ENCODE measurements at places on chromosomes 12 and 14.
A peak's percentile ranks its signal among the peaks of the same experiment; 100 is the strongest.

GRCh38 chr12:14576896-14577295 is 9.2 kb upstream of the PLBD1 start:
- no peak for DNase-seq

DNA sequence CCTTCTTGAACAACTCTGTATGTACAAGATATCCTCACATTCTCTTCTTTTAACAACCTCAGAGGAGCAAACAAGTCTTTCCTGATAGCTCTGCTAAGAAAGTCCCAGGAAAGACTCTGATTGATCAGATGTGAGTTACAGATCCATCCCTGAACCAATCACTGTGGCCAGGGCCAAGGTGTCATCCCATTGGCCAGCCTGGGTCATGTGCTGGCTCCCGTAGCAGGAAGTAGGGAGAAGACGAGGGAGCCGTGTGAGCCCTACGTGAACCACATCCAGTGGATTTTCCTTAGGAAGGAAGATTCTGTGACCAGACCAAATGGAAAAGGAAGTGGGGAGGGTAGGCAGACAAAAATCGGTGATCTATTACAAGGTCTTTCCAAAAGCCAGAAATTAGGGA is 5.6 kb downstream of the P2RX7 start:
- no peak for DNase-seq

- DNase-seq: no peak
Observed at GRCh38 chr14:69811227-69811867, 14.3 kb upstream of the SLC10A1 start.

- no peak for DNase-seq
Observed at GRCh38 chr12:31248337-31248736, 77.6 kb downstream of the SINHCAF start.

- DNase-seq: no peak
Observed at GRCh38 chr12:14510574-14510973, 57.1 kb downstream of the PLBD1 start.

DNA sequence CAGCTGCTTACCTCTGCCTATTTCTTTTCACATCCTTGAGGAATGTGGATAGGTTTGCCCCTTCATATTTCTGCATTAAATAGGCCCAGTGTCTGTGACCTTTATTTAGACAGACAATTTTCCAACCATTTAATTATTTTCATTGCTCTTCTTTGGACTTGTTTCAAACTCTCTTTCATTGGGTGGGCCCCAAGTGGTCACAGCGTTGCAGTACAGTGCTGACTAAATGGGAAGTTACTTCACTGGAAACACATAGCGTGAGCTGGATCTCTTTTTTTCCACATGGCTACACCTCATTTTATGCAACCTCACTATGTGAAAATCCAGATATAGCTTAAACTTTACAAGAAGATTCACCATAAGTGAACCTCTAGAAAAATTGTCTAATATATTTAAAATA is 438.9 kb downstream of the ADAMTS20 start:
- DNase-seq: no peak

DNA sequence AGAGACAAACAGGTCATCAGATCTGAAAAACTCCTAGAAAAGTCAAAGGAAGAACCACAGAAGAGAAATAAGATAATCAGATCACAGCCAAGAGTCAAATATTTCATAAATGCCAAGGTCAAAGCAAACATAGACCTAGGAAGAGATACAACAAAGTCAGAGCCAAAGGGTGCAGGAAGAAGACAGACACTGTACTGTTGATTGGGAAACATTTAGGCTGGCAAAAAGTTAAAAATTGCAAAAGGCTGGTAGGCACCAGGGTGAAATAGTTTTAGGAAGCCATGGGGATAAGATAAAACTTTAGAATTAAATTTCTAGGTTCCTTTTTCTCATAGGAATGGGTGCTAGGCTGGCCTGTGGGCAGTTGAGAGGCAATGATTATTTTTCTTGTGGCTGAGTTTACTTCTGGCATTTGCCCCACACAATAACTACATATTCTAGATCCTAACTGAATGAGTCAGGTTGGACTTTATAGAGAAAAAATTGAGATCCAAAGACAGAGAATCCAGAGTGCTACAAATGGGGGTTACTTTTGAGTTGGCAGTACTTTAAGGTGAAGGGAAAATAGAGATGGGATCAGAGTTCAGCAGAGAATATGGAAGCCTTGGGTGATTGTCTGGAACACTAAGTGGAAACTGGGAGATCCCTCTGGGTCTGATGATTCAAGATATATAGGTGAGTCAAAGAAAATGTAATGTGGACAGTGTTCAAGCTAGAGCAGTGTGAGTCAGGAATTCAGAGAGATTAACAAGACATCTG is 215.5 kb downstream of the C12orf50 start:
- no peak for DNase-seq

GRCh38 chr14:101182476-101182875 is 279.0 kb upstream of the RTL1 start:
- DNase-seq: peak; percentile 3

DNA sequence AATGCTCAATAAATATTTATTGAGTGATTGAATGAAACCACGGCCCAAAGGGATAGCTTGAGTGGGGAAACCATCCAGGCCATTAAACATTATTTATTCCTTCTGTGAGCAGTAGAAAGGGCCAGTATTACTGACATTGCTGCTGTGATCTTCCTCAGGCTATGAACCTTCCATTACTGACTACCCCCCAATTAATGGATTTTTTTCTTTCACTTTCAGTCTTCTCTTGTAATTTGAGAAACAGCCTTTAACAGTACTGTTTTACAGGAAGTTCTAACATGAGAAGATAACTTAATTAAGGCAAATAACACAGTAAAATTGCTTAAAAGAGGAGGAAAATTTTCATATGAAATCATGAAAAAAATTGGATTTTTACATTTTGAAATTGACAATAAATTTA is 629.5 kb downstream of the TRHDE start:
- no peak for DNase-seq

GRCh38 chr12:1949771-1950470 is 31.5 kb upstream of the CACNA2D4 start:
- DNase-seq: no peak

DNA sequence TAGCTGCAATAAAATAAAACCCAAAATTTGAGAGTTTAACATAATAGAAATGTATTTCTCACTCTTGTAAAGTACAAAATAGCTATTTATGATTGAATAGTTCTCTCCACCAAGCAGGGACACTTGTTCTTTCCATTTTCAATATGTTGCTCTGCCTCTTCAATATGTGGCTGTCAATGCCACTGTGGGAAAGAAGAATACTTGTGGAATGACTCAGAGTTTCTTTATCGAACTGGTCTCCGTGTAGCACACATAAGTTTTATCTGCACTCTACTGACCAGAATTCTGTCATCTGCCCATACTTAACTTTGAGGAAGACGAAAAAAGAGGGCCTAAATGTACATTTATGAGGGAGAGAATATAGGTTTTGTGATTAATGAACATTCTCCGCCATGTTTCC is 256.9 kb downstream of the ATXN7L3B start:
- no peak for DNase-seq

DNA sequence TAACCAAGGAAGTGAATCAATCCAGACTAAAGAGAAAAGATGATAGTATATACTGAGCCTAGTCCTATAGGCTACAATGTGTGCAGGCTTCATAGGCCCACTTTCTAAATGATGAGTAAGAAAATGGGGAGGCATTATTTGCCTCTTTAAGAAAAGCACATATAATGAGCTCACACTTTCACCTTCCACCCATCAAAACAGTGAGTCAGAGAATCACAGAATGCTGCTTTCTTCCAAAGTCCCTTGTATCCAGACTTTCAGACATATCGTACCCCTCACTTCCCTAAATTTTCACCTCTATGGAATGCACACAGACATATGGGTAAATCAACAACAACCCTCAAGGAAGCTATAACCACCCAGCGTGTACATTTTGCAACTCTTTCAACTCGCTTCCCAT is 286.4 kb upstream of the PRKD1 start:
- no peak for DNase-seq

DNA sequence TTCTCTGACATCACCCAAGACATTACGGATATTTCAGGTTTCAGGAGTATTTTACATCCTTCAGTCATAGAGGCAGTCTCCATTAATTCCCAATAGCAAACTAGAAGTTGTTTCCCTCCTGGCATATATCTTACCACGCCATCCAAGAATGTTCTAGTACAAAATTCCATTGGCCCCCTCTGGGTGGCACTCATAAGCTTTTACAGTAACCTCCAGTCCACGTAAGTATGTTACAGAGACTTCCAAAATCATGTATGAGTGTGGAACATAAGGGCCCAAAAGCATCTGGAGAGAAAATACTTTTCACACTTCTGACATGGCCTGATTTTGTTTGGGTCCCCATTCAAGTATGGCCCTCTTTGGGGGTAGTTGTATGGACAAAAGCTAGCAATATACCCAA is 58.1 kb upstream of the DHRS4 start:
- no peak for DNase-seq

DNA sequence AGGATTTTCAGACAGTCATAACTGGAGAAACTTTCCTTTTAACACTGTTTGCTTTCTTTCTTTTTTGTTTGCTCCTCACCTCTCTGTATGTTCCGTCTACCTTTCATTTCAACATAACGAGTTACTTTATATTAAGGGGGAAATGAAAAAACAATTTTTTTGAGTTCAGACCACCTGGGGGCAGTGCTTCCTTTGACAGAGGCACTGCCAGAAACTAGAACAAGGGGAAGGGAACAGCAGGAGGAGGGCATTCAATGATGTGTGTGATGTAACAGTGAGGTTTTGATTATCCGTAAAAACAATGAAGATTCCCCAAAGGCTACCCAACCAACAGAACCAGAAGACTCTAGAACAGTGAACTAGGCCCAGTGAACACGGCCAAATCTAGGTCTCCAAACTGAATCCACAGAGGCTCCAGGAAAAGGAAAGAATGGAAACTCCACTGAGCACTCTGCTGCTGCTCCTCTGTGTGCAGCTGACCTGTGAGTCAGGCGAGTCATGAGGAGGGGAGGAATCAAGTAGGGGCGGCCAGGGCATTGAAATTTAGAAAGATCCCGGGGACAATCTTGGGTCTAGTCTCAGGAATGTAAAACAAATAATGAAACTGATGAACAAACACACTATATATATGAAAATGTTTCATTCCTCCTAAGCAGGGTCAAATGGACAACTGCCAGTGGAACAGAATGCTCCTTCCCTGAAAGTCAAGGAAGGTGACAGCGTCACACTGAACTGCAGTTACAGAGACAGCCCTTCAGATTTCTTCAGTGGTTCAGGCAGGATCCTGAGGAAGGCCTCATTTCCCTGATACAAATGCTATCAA is 323.5 kb downstream of the DAD1 start:
- no peak for DNase-seq

DNA sequence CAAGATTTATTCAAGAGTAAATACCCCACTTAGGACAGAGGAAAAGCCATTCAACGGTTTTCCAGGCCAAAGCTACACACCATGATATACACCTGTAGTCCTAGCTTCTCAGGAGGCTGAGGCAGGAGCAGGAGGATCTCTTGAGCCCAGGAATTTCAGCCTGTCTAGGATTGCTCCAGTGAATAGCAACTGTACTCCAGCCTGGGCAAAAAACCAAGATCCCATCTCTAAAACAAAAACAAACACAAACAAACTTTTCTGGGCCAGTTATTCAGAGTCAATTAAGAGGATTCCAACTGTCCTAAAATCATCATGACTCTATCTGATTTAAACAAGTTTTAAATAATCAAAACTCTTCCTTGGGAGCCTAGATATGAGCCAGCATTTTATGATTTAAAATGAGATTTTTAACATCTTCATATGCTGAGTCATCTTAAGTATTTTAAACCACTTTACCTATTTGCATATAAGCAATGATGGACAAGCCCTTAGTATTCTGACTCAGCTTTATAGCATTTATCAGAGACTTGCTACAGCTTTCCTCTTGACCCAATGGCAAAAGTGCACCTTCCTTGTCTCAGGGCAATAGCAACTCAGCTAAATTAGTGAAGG is 77.1 kb downstream of the KCNMB4 start:
- DNase-seq: no peak

DNA sequence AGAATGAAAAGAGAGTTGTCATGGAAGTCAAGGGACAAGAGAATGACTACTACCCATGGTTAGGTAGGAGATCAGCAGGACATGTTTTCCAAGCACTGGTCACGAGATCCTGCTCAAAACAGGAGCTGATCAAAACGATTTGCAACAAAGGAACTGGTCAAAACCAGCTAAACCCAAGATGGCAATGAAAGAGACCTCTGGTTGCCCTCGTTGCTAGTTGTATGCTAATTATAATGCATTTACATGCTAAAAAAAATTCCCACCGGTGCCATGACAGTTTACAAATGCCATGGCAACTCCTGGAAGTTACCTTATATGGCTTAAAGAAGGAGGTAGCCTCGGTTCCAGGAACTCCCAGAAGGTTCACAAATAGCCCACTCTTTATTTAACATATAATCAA is 95.0 kb upstream of the OTX2 start:
- no peak for DNase-seq

DNA sequence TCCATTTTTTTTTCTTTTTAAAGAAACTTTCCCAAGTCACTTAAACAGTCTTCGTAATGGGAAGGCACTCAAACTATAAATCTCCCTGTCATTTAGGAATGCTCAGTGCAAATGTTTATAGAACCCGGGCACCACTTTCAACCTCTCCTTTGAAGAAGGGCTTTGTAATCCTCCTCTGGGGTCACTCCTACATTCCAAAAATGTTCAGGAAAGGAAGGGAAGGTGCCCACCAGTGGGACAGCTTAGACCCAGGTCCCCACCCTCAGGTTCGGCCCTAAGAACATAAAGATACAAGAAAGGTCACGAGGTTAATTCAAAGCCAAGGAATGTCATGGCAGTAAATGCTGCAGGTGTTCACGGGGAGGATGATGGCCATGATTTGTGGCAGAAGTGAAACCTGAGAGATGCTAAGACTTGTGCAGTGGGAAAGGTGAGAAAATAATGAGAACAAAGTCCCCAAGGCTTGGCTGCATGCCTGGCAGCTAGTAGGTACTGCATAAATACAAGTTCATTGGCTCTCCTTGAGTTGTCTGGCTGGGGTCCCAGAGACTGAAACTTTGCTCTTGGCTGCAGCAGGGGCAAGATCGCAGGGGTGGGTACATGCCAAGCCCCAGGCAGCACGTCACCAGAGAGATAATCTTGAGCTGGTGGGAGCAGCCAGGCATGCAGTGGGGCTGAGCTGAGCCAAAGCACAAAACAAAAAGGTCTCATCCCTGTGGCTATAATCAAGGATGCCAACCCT is 21.1 kb downstream of the KRT18 start:
- no peak for DNase-seq

GRCh38 chr12:54041097-54041690 is 8.3 kb downstream of the HOXC5 start:
- no peak for DNase-seq

GRCh38 chr14:58861586-58861985 is 223.8 kb downstream of the DACT1 start:
- no peak for DNase-seq

- no peak for DNase-seq
Observed at GRCh38 chr12:53224897-53225634, 6.9 kb downstream of the RARG start.

DNA sequence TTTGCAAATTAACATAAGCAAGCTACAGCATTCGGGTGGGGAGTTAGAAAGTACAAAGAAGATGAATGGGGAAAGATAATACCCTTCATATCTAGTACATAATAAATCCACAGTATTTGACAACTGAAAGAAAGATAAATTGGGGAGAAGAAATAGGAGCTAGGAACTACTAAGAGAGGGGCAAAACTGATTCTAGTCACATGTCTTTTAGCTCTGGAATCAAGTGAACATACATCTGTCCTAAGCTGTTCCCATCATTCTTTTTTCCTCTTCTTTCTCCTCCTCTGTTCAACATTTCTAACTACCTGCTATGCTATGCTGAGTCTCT is 15.3 kb upstream of the APOF start:
- no peak for DNase-seq
